Transverse colon (tissue), 4 donors: ENCODE measurements at places on chromosomes 5 and 9. TPM values are rescaled to one million over a fixed set of nuclear protein-coding genes. Genes with fewer than 3 reads are reported as not detected.

DNA sequence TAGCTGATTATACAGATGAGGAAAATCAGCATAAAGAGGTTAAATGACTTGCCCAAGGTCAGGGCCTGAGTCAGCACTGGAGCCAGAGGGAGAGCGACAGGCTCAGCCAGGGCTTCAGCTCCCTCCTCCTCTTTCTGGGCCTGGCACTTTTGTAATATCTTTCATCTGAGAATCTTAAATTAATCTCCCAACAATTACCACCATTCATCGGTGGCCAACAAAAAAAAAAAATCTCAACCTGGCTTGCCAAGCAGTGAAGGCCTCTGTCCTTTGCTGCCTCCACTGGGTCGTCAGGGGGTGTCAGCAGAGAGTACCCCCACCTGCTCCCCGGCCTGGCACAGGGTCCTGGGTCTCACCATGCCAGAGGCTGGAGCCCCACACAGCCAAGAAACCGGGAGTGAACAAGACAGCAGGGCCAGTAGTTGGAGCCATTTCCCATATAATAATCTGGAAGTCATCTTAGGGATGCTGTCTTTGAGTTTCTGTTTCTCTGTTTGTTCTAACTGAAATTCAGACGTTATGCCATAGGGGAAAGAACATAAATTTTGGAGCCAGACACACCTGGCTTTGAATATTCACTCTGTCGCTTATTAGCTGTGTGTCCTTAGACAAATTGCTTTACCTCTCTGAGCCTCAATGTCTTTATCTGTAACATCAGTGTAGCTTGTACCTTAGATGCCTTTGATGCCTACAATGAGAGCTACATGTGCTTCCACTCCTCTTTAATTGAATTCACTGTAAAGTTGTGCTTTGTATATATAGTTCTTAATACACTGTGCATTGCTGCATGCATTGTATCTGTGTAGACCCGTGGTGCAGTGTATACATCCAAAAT lies 299.9 kb upstream of the MSX2 start:
- DNase-seq, result no peak

Gene PAXX
- total RNA-seq, result 85.2 TPM

DNA sequence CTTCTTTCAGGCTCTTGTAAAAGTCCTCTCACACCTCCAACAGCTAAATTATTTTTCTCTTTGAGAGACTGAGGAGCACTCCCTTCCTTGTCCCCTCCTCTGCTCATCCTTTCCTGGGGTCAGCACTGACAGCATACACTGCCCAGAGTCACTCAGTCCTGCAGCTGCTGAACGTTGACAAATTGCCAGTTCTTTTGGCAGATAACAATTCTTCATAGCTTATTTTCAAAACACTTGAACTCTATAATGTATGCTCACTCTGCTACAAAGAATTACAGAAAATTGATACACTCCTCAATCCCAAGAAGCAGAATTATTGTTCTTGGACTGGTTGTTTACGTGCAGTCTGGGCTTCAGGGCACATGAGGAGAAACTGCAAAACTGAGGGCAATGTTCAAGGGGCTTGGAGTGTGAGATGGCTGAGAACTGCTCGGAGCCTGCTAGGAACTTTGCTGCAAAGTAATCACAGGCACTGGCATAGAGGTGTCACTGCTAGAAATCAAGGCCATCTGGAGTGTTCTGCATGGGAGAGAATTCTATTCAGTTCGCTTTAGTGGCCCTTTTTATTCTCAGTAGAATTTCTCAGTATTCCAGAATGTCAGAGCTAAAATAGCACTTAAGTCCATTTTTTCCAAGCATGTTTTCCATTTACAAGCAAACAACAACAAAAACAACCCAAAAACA lies 96.4 kb upstream of the SPOCK1 start:
- no peak for DNase-seq

Gene CCDC183
- 161 TPM for total RNA-seq

DNA sequence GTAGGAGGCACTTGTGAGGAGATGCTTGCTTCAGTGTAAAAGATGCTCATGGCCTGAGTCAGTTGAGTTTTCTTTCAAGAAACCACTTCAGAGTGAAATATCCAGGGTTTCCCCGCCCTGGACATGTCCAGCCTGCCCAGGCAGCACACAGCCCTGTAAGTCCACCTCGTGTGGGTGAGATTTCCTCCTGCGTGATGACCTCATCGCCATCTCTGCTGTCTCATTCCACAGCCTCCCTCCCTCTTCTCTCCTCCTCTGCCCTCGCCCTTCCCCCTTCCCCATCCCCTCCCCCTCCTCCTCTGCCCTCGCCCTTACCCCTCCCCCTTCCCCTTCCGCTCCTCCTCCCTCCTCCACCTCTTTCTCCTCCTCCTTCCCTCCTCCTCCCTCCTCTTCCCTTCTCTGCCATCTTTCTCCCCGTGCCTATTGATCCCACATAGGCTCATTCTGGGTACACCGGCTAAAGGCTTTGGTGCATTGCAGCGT lies 34.0 kb upstream of the NCS1 start:
- DNase-seq, result no peak

DNA sequence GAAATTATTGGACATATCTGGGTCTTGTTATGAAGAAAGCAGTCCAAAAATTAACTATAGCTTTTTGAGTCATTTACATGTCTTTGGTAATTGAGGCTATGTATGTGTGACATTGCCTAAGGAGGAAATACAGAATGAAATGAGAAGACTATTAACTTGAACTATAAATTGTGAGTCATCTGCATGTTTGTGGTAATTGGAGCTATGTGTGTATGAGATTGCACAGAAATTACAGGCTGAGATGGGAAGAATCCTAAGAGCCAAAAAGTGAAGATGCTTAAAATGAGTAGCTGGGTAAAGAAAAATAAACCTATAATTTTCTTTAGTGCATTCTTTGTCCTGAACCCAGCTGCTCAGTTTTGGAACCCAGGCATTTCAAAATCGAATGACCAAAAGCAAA lies 747.6 kb upstream of the EDIL3 start:
- no peak for DNase-seq

Gene PHF24
- not detected for total RNA-seq

Gene LCN2
- total RNA-seq, result 17.7 TPM

DNA sequence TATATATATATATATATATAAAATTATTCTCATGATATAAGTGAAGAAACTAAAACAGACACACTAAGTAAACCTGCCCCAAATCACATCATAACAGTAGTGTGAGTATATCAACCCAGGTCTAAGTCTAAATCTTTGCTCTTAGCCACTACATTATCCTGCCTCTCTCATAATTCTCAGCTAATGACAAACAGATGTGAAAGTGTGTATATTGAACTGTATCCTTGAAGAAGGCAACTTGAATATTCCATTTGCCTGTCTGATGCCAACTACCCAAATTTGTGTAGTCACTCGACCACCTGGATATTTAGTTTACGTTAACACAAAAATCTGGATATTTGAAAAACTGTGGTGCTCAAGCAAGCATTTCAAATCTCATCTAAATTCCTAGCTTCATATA lies 97.4 kb downstream of the PPP2R2B start:
- no peak for DNase-seq

DNA sequence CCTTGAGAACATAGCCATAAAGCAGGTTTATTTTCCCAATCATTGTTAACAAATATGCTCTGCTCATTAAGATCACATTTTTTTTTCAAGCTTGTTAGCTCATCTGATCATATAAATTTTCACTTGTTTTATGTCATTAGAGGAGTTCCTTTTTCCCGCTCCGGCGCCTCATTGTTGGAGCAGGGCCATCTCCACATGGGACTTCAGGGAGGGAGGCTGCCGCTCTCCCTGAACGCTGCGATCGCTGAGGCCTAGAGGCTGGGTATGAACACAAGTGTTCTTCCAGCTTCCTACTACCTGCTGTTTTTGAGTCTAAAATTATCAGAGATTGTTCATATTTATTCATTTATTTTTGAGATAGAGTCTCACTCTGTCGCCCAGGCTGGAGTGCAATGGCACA lies 246.9 kb downstream of the MPDZ start:
- DNase-seq, result no peak

GRCh38 chr5:22514231-22514630 lies 338.9 kb downstream of the CDH12 start:
- DNase-seq, result no peak

- DNase-seq, result no peak
These were observed 62.2 kb downstream of the NTRK2 start for GRCh38 chr9:84731696-84732095.

- DNase-seq, result no peak
These were observed 97.9 kb downstream of the CACNA1B start for GRCh38 chr9:137975527-137975913.

DNA sequence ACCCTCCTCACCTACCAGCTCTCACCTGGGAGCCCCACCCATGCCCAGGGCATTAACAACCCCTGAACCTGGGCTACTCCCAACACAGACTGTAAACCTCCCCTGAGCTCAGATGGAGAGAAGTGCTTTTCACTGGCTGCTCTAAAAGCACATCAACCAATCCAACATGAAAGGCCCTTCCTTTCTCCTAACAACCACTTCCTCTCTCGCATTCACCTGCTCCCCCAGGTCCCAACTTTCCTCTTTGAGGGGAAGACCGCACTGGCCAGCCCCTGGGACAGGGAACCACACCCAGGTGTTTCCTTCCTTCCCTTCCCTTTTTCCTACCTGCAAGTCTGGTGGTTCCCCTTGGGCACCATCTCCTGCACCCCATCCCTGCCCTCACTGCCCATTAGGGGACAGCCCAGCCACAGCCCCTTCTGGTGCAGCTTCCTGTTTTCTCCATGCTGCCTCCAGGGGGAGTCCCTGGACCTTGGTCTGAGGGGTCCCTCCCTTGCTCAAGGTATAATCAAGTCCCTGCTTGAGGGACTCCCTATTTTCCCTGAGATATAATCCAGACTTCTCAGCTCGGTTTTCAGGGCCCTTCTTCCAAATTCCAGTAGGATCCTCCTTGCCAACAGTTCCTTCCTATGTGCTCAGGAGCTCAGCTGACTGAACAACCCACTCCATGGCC lies 30.5 kb upstream of the DAB2IP start:
- DNase-seq, result no peak

DNA sequence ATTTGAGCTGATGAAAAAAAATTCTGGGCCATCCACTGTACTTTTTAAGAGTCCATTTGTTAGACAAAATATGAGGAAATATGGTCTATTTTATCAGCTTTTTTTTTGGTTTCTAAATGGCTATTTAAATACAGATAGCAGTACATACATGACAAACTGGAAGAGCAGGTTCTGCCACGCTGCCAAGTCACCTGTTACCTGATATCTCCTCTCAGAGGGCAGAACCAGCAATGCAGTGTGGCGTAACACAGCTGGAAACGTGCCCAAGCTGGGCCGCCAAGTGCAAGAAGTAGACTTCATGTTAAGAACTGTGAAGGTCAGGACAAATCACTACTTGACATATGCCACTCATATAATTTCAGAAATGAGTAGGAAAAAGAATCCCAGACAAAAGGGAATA lies 8.1 kb downstream of the MCIDAS start:
- peak; percentile 89 for DNase-seq

DNA sequence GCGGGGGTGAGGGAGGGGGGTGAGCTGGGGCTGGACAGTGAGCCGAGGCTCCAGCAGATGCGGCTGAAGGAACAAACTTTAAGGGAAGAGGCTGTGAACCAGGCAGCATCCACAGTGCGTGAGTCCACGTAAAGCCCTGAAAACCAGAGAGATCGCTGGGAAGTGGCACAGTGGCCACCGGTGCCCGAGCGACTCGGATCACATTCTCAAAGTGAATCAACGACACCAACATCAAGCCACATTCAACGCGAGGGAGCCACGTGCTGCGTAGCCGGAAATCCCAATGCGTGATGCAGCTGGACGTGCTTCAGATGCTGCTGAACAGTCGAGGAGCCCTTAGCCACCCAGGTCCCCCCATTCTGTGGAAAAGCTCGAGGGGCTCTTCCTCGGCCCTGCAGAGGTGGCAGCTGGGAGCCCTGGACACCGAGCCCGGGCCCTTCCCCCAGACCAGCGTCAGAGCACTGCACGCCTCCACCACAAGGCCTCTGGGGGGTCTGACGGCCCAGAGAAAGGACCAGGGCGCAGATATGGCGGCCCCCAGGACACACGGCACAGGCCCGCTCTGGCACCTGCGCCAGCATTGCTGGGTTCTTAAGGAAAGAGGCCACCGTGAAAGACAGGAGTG lies 53.7 kb upstream of the EXOC3 start:
- no peak for DNase-seq
